Cerebellum (tissue), 4 donors: ENCODE measurements at places on chromosomes 2 and 18.
A peak's percentile ranks its signal among the peaks of the same experiment; 100 is the strongest.

DNA sequence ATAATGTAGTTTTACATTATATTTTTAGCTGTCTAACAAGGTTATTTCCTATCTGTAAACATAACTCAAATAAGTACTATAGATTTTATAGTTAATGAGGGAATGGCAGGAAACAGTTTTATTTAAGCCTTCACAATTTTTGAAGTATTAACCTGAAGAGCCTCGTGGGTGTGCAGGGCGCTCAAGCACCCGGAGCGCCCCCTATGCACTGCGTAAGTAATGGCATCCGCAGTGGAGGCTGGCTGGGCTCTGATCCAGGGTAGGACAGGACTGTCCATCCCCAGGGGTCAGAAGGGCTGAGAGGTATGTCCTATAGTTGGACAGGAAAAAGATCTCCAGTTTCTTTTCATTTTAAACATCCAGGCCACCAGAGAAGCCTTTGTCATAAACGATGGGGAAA is 8.2 kb upstream of the GBX2 start:
- no peak for DNase-seq

- DNase-seq, result peak; percentile 74
Observed at GRCh38 chr2:65754219-65754618, 321.8 kb upstream of the SPRED2 start.

DNA sequence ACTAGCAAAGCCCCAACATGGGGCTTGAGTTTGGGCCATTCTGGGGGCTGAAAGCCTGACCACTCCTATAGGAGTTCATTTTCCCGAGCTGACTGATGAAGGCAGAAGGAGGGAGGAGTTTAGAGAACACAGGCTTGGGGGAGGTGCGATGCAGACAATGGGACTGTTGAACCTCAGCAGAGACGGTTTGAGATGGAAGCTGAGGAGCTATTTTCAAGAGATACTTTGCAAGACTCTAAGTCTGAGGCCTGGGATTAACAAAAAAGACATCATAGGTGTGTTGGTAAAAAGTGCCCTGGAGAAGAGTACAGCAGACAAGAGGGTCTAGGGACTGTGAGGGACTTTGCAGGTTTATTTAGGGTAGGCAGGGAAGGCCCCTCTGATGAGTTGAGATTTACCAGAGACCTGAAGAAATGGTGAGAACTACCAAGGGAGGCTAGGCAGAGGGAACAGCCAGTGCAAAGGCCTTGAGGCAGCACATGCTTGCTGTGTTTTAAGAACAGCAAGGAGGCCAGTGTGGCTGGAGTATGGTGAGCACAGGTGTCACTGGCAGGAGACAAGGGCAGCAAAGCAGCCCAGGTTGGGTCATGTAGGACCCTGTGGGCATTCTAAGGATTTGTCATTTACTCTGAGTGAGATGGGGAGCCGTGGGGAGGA is 31.6 kb downstream of the PCBP1 start:
- no peak for DNase-seq

GRCh38 chr2:237126519-237127174 is 41.0 kb downstream of the COPS8 start:
- no peak for DNase-seq

- DNase-seq, result no peak
Observed at GRCh38 chr2:45776160-45776955, 124.9 kb downstream of the PRKCE start.

GRCh38 chr2:12787891-12788801 is 71.4 kb downstream of the TRIB2 start:
- no peak for DNase-seq

DNA sequence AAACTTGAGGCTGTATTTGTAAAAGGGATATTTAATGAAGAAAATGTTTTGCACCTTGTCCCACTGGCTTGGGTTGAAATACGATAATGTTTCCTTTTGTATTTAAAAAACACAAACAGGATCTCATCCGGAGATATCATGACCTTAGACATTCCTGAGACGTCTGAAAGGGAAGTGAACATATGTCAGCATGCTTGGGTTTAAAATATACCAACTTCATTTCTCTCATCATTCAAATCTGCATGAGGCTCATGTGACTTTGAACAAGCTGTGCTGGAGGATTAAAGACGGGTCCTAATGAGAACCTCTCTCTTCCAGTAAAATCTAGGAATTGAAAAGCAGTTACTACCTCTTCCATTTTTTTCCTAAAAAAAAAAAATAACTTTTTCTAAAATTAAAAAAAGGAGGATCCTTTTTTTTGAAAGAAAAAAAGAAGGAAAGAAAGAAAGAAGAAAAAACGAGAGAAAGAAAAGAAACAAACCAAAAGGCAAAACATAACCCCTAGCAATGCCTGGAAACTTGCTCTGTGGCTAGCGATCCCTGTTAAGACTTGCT is 106.8 kb upstream of the ZFP36L2 start:
- DNase-seq, result no peak
